ENCODE measurements at places on chromosomes 1 and 21.

- peaks cover 9% of the 10 kb centered on the region for H3K4me1 ChIP-seq
- H3K36me3 ChIP-seq: no peaks in the 10 kb centered on the region
- H3K4me3 ChIP-seq: no peak overlapping the region
- no peak overlapping the region for H3K27ac ChIP-seq
- no peak for DNase-seq
- no peaks in the 10 kb centered on the region for H3K27me3 ChIP-seq
Measured at GRCh38 chr1:151825751-151826660, 5.6 kb downstream of the RORC start.

DNA sequence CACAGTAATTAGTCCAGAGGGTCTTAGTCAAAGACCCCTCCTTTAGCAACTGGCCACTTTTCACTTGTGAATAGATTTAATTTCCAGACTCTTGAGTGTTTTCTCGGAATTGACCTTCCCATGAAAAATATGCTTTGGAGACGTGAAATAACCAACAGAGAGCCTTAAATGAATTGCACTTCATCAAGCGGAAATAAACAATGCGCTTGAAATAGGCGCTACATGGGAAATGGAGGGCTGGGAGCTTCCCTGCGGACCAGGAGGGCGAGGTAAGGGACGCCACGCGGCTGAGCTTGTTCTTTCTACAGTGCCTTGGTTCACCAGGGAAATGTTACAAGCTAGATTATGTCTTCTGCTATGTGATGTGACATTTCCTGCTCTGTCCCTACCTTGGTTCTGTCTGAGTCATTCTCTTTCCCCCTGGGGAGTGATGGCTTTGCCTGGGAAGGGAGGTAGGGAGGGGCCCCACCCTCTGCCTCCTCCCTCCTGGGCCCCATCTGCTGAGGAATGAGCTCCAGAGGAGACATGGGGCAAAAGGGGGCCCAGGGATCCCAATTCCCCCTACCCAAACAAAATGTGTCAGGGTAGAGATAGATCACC, 619.3 kb downstream of the PTPRU start:
- no peak for DNase-seq
- no peak overlapping the region for H3K4me3 ChIP-seq
- H3K27me3 ChIP-seq: no peaks in the 10 kb centered on the region
- no peak overlapping the region for H3K27ac ChIP-seq
- H3K4me1 ChIP-seq: no peaks in the 10 kb centered on the region
- no peaks in the 10 kb centered on the region for H3K36me3 ChIP-seq

DNA sequence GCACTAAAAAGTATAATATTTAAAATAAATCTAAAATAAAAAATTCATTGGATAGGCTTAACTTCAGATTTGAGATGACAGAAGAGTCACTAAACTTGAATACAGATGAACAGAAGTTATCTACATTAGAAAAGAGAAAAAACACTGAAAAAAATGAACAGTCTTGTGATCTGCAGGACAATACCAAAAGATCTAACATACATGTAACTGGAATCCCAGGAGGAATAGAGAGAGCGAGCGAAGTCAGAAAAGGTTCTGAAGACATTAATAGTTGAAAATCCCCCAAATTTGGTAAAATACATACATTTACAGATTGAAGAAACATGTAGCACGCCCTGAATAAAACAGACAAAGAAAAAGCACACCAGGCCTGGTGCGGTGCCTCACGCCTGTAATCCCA, 21.2 kb downstream of the B3GALNT2 start:
- no peaks in the 10 kb centered on the region for H3K27me3 ChIP-seq
- H3K27ac ChIP-seq: no peak overlapping the region
- H3K36me3 ChIP-seq: peaks cover 36% of the 10 kb centered on the region
- DNase-seq: no peak
- H3K4me3 ChIP-seq: no peak overlapping the region
- no peaks in the 10 kb centered on the region for H3K4me1 ChIP-seq

- H3K4me1 ChIP-seq: peaks cover 20% of the 10 kb centered on the region
- no peaks in the 10 kb centered on the region for H3K27me3 ChIP-seq
- H3K4me3 ChIP-seq: no peak overlapping the region
- H3K36me3 ChIP-seq: peaks cover 22% of the 10 kb centered on the region
- peak overlapping the region; percentile 75 for H3K27ac ChIP-seq
Measured at GRCh38 chr1:33300673-33301072, 20.2 kb downstream of the A3GALT2 start.

DNA sequence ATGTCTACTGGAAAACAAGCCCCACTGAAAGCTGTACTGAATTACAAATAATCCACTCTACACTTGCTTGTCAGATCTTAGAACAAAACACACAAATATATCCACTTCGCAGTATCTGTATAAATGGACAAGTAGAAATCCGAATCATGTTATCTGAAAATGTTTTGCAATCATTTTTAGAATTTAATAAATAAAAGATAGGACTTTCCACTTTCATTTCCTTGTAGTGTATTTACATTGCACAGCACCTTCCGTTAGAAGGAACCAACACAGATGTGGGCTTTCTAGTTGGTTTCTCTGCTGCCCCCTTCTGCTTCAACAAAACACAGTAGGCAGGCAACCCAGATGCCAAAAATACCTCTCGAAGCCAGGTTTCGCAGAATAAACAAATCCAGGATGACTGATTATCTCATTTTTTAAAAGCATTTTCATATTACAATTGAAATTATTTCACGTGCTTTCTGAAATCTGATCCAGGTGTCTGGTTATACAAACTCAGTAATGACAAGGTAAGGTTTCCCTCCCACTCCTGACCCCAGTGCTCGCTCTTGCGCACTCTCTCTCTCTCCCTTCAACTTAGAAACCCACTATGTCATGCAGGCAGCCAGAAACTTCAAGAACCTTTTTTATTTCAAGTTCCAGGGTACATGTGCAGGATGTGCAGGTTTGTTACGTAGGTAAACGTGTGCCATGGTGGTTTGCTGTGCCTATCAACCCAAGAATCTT, 389.9 kb downstream of the SMYD3 start:
- no peaks in the 10 kb centered on the region for H3K4me1 ChIP-seq
- no peak overlapping the region for H3K4me3 ChIP-seq
- no peaks in the 10 kb centered on the region for H3K36me3 ChIP-seq
- H3K27ac ChIP-seq: no peak overlapping the region

- H3K36me3 ChIP-seq: no peaks in the 10 kb centered on the region
- no peak for DNase-seq
- H3K27me3 ChIP-seq: no peaks in the 10 kb centered on the region
- no peaks in the 10 kb centered on the region for H3K4me1 ChIP-seq
- no peak overlapping the region for H3K4me3 ChIP-seq
Measured at GRCh38 chr1:7127322-7128075, 342.2 kb downstream of the CAMTA1 start.

DNA sequence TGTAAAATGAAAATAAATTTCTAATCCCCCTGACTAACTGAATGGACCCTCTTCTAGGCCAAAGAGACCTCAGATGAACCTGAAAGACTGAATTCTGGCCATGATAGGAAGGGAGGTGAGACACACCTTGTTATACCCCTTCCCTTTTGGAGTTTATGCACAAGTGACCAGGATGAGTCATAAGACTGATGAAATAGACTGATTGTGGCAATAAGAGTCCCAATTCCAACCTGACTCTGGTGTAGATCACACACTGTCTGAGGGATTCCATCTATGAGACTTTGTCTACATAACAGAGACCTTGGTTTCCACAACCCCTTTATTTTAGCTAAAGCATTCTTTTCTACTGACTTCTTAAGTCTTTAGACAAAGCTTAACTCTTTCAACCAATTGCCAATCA, 13.5 kb upstream of the OR2G2 start:
- no peaks in the 10 kb centered on the region for H3K36me3 ChIP-seq
- H3K27ac ChIP-seq: no peak overlapping the region
- no peaks in the 10 kb centered on the region for H3K4me1 ChIP-seq
- H3K27me3 ChIP-seq: no peaks in the 10 kb centered on the region
- H3K4me3 ChIP-seq: no peak overlapping the region
- no peak for DNase-seq

DNA sequence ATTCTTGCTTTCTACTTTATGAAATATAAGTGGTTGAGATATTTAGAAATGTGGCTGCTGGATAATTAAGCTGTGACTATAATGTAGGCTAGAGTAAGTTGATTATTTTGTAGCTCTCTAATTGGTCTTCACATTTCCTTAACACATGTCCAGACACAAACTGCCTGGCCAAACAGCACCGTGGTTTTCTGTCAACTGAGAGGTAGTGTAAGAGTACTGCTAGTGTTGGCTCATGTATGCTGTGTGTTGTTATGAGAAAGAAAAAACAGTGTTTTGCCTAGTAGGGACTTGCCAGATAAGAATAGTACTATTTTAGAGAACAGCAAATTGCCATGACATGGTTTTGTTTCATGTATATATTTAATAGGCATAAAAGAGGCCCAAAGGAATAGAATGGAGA, 37.1 kb downstream of the TMED5 start:
- no peaks in the 10 kb centered on the region for H3K27me3 ChIP-seq
- no peak for DNase-seq
- no peak overlapping the region for H3K4me3 ChIP-seq
- H3K36me3 ChIP-seq: peaks cover 15% of the 10 kb centered on the region
- no peak overlapping the region for H3K27ac ChIP-seq

DNA sequence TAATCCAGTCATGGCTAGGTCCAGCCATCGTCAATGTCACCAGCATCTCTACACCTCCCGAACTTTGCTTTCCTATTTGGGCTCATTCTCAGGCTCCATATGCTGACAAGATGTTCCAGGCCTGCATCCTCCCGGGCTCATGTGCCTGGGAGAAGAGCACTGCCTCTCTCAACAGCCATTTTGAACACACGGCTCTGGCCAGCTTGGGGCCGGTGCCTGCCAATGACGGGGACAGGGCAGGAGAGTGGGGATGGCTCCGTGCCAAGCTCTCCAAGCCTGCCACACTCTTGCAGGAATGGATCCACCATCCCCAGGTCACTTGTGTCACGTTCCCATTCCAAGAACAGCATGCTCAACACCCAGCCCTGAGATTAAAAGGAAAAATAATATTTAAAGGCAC, 61.4 kb upstream of the PAX7 start:
- H3K27me3 ChIP-seq: no peaks in the 10 kb centered on the region
- no peaks in the 10 kb centered on the region for H3K4me1 ChIP-seq
- H3K27ac ChIP-seq: no peak overlapping the region
- no peaks in the 10 kb centered on the region for H3K36me3 ChIP-seq
- H3K4me3 ChIP-seq: no peak overlapping the region
- no peak for DNase-seq

GRCh38 chr1:101451888-101452287, 215.1 kb downstream of the S1PR1 start:
- no peaks in the 10 kb centered on the region for H3K36me3 ChIP-seq
- no peak overlapping the region for H3K4me3 ChIP-seq
- no peaks in the 10 kb centered on the region for H3K4me1 ChIP-seq
- no peaks in the 10 kb centered on the region for H3K27me3 ChIP-seq
- DNase-seq: no peak

- no peak overlapping the region for H3K4me3 ChIP-seq
- H3K27ac ChIP-seq: no peak overlapping the region
- no peaks in the 10 kb centered on the region for H3K27me3 ChIP-seq
Measured at GRCh38 chr1:119375366-119375765, 6.8 kb downstream of the HAO2 start.

DNA sequence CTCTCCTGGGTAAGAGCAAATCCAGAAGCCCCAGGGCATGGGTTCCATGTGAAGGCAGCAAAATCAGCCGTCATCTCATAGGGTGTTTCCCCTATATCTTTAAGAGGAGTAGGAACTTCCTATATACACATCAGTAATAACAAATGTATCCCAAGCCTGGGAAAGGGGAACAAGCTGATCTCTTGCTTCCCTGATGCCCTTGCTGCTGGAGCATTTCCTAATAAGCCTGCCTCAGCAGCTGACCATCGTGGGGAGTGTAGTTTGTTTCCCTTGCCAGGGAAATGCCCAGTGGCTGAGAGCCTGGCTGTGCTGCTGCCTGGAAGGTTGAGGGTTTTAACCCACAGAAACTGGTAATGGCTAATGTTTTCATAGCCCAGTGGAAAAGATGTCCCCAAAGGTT, 177.0 kb downstream of the NPHP4 start:
- no peaks in the 10 kb centered on the region for H3K36me3 ChIP-seq
- no peaks in the 10 kb centered on the region for H3K4me1 ChIP-seq
- DNase-seq: no peak
- H3K27me3 ChIP-seq: no peaks in the 10 kb centered on the region
- no peak overlapping the region for H3K27ac ChIP-seq

DNA sequence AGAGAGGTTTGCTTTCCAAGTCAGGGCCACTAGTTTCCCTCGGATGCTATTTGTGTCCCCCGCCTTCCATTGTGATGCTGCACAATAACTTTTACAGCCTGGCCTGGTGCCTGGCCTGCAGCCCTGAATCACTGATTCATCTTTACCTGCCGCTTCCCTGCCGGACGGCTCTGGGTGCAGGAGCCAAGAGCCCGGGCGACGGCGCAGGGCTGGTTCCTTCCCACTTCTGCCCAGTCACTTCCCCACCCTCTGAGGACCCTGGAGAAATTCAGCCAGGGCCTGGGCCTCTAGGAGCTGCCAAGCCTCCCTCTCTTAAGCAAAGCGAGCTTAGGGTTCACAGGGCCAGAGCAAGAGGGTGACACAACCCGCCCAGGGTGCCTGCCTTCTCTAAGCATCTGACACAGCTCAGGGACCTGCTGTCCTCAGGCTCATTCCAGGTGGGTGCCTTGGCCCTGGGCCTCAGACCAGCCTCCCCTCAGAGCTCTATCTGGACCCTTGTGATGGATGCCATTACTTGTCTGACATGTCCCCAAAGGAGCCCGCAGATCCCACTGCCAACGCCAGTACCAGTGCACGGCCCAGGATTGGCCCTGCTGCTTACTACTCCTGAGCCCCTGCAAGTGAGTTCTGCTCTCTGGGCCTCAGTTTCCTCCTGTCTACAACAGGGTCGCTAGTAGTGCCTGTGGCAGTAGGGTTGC, 381.0 kb upstream of the VAMP3 start:
- H3K27me3 ChIP-seq: no peaks in the 10 kb centered on the region
- peaks cover 24% of the 10 kb centered on the region for H3K4me1 ChIP-seq
- H3K4me3 ChIP-seq: no peak overlapping the region
- no peak overlapping the region for H3K27ac ChIP-seq

DNA sequence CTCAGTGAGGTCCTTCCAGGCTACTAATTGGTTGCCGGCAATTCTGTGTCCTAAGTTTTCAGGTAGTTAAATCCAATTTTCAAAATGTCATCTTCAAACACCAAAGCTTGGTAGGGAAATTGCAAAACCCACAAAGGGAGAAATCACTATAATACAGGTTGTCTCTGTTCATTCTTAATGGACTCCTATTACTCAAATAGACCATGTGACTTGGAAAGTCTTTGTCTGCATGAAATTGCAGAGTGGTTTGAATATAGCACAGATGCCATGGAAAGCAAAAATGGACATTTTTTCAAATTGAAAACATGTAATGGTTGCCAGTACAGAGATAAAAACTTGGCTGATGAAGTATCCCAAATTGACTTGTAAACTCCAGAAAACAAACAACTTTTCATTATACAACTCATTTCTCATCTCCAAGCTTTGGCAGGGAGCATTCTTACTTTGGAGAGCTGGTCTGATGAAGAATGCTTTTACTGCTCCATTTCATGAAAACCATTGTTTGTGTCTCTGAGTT, 169.5 kb upstream of the PKN2 start:
- H3K27me3 ChIP-seq: no peaks in the 10 kb centered on the region
- H3K4me1 ChIP-seq: peaks cover 6% of the 10 kb centered on the region
- H3K4me3 ChIP-seq: no peak overlapping the region
- no peak for DNase-seq
- H3K27ac ChIP-seq: no peak overlapping the region
- H3K36me3 ChIP-seq: no peaks in the 10 kb centered on the region
